Activated CD4-positive, alpha-beta T cell treated with anti-CD3 and anti-CD28 coated beads, Interleukin-2, Interleukin-4, amounts not matched to agents 100 ng/mL and 50 ng/mL, durations not matched to agents 16 hours and 8 hours (primary cell): ENCODE measurements at places on chromosomes 7 and 10.

DNA sequence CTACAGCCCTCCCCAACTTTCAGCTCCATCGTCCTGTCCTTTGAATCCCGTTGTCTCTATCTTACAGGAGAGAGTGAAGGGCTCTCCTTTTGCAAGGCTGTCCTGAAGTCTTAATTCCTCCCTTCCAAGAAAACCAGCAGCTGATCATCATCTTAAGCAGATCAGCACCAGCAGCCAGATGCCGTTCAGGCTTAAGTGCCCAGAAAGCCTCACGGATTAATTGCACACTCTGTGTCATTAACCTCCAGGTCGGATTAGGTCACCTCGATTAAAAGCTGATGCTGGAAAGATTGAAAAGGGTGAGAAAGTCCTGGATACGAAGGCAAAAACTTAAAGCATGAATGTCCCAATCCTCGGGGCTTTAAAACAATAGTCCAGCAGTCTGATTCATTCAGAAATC is 24.8 kb upstream of the ADARB2 start:
- DNase-seq = no peak

DNA sequence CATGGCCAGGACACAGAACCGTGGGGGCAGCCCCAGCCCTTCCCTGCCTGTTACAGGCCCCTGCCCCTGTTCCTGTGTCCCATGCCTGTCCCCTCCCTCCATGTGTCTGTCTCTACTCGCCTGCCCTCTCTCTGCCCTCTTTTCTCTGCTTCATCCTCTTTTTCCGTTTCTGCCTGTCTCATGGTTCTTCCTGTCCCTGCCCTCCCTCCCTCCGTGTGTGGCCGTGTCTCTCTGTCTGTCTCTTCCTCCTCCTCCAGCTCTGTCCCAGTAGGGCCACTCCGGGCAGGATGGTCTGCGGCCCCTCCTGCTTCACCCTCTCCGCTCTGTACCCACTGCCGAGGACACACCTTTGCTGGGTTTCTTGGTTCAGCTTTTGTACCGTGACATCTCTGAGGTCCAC is 137.4 kb downstream of the FAM53B start:
- DNase-seq = no peak

DNA sequence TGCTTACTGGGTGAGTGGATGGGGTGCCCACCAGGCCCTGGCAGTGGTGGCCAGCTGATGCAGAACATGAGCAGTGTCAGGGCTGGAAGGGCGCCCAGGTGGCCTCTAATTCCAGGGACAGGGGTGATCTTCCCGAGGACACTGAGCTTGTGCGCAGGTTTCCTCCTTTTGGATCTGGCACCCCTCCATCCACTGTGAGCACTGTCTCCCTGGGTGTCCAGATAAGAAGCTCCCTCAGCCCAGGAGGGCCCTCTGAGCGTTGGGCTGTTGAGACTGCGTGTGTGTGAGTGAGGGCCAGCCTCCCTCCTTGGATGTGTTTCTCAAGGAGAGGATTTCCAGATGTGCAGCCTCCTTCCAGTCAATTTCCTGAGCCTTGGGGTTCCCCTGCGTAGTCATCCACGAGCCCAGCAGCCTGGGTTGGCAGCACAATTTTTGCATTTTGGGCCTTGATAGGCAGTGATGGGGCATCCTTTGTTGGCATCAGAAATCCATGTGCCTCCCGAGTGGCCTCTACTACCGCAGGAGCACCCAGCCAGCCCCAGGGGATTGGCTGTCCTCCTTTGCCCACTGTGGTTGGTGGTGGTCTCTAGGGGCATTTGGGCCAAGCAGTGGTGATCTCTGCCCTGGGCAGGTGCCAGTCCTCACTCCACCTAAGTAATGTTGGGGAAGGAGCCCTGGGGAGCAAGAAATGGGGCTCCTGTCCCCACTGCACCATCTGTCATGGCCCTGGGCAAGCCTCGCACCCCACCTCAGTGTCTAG is 20.9 kb upstream of the BTBD16 start:
- no peak for DNase-seq

- no peak for DNase-seq
Observed at GRCh38 chr10:73800560-73801252, 10.7 kb downstream of the NDST2 start.

DNA sequence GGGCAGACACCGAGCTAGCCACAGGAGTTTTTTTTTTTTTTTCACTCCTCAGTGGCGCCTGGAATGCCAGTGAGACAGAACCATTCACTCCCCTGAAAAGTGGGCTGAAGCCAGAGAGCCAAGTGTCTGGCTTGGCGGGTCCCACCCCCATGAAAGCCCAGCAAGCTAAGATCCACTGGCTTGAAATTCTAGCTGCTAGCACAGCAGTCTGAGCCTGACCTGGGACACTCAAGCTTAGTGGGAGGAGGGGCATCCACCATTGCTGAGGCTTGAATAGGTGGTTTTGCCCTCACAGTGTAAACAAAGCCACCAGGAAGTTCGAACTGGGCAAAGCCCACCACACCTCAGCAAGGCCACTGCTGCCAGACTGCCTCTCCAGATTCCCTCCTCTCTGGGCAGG is 144.5 kb downstream of the LRMDA start:
- DNase-seq = no peak

DNA sequence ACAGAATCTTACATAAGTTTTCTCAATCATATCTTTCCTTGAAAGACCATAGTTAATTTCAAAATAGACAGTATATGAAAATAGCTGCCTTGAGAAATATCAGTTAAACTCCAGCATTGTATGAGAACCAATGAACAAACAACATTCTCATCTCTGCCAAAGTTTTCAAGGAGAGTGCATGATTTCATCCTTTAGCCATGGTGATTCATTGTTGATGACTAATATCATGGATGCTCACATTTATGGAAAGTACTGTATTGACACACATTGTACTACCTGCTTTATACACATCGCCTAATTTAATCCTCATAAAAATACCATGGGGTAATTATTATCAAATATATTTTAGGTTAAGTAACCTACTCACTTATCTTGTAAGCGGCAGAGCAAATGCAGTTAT is 250.3 kb downstream of the CNTNAP2 start:
- no peak for DNase-seq

DNA sequence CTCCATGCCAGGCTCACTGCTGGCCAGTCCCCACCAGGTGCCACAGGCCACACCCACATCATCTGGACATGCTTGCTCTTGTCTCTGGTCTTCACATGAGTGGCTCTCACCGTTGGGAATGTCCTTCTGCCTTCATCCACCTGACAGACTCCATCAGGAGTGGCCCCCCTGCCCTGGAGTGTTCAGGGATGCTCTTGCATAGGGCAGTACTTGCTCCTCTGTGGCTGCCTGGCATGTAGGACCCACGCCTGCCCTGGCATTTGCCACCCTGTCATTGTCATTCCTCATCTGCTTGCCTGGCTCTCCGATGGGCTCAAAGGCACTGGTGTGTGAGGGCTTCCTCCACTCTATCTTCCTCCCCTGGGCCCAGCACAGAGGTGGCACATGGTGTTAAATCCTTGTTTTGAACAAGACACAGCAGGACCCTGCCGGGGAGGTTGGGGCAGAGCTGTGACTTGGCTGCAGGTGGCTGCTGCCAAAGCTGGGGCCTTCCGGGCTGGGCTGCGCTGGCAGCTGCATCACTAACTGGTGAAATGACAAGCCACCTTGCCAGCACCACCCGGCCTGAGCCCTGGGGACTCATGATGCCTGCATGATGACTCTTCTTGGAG is 1.8 kb downstream of the SH2D4B start:
- DNase-seq = no peak

- no peak for DNase-seq
Observed at GRCh38 chr10:78217336-78217735, 183.7 kb downstream of the RPS24 start.

DNA sequence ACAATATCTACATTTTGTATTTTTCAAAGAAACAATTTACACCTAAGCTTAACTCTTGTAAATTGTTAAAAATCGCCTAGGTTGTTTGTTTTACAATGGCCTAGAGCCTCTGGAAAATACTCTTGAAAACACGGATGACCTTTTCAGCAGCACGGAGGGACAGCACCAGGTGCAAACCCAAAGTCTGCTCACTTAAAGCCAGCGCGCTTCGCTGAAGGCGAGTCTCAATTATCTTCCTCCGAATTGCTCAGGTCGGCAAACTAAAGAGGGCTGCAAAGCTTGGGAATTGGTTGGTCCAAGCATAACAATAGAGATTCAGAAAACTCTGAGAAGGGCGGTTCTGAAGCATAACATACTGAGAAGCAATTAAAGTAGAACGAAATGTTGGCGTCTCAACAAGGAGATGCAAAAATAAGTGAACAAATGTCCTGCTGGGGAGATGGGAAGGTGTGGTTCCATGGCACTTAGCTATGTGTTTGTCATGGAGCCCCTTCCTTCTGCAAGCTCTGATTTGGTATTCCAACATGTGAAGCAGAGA is 139.9 kb upstream of the PITRM1 start:
- no peak for DNase-seq
